ENCODE measurements at places on chromosomes 5 and 9. TPM values are rescaled to one million over a fixed set of nuclear protein-coding genes. Genes with fewer than 3 reads are reported as not detected.

- H3K27me3 ChIP-seq: no peaks in the 10 kb centered on the region
- H3K4me1 ChIP-seq: peaks cover 45% of the 10 kb centered on the region
- no peak for DNase-seq
- peaks cover 2% of the 10 kb centered on the region for H3K36me3 ChIP-seq
- peak overlapping the region; percentile 65 for H3K27ac ChIP-seq
- H3K4me3 ChIP-seq: no peak overlapping the region
Measured at GRCh38 chr9:33041432-33042188, 16.5 kb downstream of the DNAJA1 start.

DNA sequence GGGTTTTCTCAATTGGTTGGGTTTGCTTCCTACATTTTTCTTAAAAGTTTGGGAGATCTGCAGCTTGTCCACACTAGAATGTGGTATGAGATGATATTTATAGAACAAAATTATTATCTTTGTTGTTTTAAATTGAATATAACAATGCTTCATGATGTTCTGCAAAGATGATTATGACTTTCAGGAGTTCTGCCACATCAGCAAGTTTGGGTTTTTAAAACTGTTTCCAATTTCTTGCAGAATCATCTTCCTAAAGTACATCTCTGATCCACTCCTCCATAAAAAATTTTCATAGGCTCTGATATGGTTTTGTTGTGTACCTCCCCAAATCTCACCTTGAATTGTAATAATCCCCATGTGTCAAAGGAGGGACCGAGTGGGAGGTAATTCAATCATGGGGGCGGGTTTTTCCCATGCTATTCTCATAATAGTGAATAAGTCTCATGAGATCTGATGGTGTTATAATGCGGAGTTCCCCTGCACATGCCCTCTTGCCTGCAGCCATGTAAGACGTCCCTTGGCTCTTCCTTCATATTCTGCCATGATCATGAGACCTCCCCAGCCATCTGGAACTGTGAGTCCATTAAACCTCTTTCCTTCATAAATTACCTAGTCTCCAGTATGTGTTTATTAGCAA, 119.1 kb upstream of the PTGER4 start:
- H3K4me1 ChIP-seq: no peaks in the 10 kb centered on the region
- no peaks in the 10 kb centered on the region for H3K36me3 ChIP-seq
- no peak for DNase-seq
- H3K4me3 ChIP-seq: no peak overlapping the region
- H3K27me3 ChIP-seq: no peaks in the 10 kb centered on the region

DNA sequence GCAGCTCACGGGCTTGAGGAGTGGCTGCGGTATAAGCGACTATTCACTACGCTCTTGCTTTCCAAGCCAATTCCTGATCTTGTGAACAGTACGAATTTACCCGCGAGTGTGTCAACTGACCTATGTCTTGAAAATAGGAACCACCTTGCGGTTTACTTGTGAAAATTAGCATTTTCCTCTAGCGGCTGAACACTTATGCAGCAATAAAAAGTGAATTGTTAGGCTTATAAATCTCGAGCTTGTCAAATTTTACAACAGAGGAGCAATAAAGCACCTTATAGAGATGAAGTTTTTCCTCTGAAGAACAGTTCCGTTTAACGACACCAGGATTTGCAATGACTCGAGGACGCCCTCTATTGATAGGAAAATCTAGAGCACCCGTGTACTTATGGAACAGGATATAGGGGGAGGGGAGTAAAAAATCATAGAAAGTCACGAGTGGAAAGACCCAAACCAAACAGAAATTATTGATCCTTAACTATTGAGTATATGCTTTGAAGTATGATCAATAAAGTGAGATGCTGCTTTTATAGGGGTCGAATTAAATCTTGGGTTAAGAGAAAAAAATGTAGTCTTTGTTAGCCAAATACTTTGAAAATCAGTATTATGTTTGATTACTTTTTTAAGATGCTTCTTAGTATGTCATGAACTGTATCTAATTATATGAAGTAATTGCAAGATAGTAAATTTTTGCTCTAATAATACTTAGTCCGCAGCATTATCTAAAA, 1.9 kb upstream of the RGMB start:
- H3K36me3 ChIP-seq: no peaks in the 10 kb centered on the region
- DNase-seq: peak; percentile 44
- H3K4me3 ChIP-seq: peak overlapping the region; percentile 47
- H3K27me3 ChIP-seq: no peaks in the 10 kb centered on the region
- H3K27ac ChIP-seq: peak overlapping the region; percentile 25

- no peaks in the 10 kb centered on the region for H3K27me3 ChIP-seq
- peak overlapping the region; percentile 28 for H3K27ac ChIP-seq
- peaks cover 16% of the 10 kb centered on the region for H3K4me1 ChIP-seq
- H3K36me3 ChIP-seq: peaks cover 2% of the 10 kb centered on the region
Measured at GRCh38 chr5:138212828-138213160, 329 bp downstream of the CDC23 start.

DNA sequence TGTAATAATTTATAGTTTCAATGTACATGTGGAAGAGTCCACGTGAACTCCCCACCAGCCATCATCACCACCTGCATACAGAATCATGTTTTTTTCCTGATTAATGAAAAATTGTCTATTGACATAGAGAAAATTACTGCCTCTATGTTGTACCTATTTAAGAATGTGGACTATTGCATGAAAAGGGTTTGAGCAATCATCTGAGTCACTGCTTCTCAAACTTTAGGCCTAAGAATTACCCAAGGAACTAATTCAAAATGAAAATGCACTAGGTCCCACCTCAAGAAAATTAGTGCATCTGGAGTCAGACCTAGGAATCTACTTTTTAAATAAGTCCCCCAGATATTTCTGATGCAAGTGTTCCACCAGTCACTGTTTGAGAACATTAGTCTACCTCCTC, 709.3 kb downstream of the MAT2B start:
- H3K27ac ChIP-seq: no peak overlapping the region
- no peaks in the 10 kb centered on the region for H3K27me3 ChIP-seq
- no peak for DNase-seq
- H3K4me1 ChIP-seq: no peaks in the 10 kb centered on the region
- H3K4me3 ChIP-seq: no peak overlapping the region
- no peaks in the 10 kb centered on the region for H3K36me3 ChIP-seq

Gene C5orf52
- not detected for total RNA-seq

GRCh38 chr5:167147879-167148278, 1143.6 kb upstream of the WWC1 start:
- H3K36me3 ChIP-seq: no peaks in the 10 kb centered on the region
- DNase-seq: no peak
- H3K27me3 ChIP-seq: no peaks in the 10 kb centered on the region
- H3K27ac ChIP-seq: no peak overlapping the region

GRCh38 chr5:123545506-123545905, 33.5 kb downstream of the CSNK1G3 start:
- H3K4me3 ChIP-seq: no peak overlapping the region
- no peaks in the 10 kb centered on the region for H3K36me3 ChIP-seq
- H3K27me3 ChIP-seq: no peaks in the 10 kb centered on the region
- no peak overlapping the region for H3K27ac ChIP-seq
- peaks cover 10% of the 10 kb centered on the region for H3K4me1 ChIP-seq

DNA sequence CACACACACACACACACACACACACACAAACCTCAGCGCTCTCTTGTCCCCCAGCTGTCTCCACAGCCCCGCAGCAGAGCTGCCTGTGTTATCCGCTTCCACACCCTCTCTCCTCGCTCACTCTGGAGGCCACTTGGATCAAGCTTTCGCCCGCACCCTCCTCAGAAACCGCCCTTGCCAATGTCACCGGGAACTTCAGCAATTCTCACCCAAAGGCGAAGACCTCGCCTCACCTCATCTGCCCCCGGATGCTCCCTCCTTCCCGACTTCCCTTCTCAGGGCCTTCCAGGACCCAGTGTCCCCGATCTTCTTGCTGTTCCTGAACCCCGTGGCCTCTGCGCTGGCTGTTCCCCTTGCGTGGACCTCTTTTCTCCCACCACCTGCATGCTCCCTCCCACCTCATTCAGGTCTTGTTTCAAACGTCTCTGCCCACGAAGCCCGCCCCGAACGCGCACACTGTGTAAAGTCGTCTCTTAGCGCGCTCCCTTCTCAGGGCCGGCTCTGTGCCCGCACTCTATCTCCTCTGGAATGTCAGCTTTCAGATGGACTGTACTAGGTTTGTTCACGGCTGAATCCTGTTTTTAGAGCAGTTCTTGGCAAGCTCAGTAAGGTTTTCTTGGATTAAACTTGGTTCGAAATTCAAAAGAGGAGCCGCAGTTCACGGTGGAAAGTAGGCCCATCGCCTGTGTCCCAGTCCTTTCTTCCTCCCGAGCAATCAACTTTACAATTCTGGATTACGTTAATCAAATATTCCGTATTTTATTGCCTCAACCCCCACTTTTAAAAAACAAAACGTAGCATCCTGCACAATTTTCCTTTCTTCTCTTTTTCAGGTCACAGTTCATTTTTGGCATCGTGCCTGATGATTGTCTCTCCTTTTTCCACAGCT, 1.0 kb upstream of the TRIM7 start:
- no peak for DNase-seq
- H3K4me1 ChIP-seq: peaks cover 35% of the 10 kb centered on the region
- no peaks in the 10 kb centered on the region for H3K36me3 ChIP-seq
- H3K27ac ChIP-seq: no peak overlapping the region
- no peaks in the 10 kb centered on the region for H3K27me3 ChIP-seq

Gene INSL4
- not detected for total RNA-seq

DNA sequence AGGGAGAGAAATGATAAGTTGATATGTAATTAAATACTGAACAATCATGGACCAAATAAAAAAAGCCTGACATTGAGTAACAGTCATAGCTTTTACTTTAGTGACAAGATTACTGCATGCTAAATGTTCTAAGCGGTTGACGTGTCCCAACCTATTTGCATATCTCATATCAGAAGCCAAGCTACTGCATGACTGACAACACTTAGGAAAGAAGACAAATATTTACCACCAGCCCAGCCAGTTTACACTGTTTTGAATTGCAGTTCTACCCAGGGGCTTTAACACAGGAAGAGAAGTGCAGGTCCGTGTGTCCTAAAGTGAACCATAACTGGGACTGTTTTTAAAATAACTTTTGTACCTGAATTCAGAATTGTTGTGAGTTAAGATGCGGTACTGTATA, 219.9 kb downstream of the PRDM9 start:
- no peaks in the 10 kb centered on the region for H3K27me3 ChIP-seq
- H3K36me3 ChIP-seq: no peaks in the 10 kb centered on the region
- H3K4me3 ChIP-seq: no peak overlapping the region
- DNase-seq: no peak

- H3K4me3 ChIP-seq: no peak overlapping the region
- H3K27me3 ChIP-seq: no peaks in the 10 kb centered on the region
- H3K27ac ChIP-seq: no peak overlapping the region
Measured at GRCh38 chr5:9456435-9457042, 89.3 kb downstream of the SEMA5A start.

- no peak overlapping the region for H3K4me3 ChIP-seq
- no peaks in the 10 kb centered on the region for H3K36me3 ChIP-seq
- no peak overlapping the region for H3K27ac ChIP-seq
- H3K27me3 ChIP-seq: no peaks in the 10 kb centered on the region
- DNase-seq: no peak
Measured at GRCh38 chr5:179497636-179498340, 52.6 kb upstream of the RUFY1 start.

GRCh38 chr9:107218829-107219485, 64.1 kb upstream of the RAD23B start:
- H3K27ac ChIP-seq: no peak overlapping the region
- H3K4me3 ChIP-seq: no peak overlapping the region
- no peak for DNase-seq
- no peaks in the 10 kb centered on the region for H3K4me1 ChIP-seq

GRCh38 chr5:114223866-114224265, 138.0 kb upstream of the KCNN2 start:
- no peaks in the 10 kb centered on the region for H3K4me1 ChIP-seq
- no peaks in the 10 kb centered on the region for H3K36me3 ChIP-seq
- DNase-seq: no peak

GRCh38 chr5:168683247-168683926, 104.2 kb upstream of the PANK3 start:
- no peaks in the 10 kb centered on the region for H3K36me3 ChIP-seq
- H3K27ac ChIP-seq: no peak overlapping the region
- no peak overlapping the region for H3K4me3 ChIP-seq

DNA sequence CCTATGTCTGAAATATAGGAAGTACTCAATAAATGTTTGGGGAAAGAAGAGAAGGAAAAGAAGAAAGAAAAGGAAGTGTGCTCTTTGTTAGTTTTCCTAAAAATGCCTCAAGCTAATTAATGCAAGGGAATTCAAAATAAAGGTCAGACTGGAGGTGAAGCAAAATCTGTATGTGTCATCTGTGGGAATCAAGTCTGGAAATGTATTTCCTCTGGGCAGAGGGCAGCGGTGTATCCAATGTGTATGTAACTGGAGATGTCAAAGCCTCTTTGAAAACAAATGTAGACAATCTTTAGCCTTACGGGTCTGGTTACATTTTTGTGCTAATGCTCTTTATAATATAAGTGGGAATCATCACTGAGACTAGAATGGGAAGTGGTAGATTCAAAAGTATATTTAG, 471.4 kb downstream of the MAN2A1 start:
- no peaks in the 10 kb centered on the region for H3K36me3 ChIP-seq
- no peak overlapping the region for H3K27ac ChIP-seq
- H3K4me1 ChIP-seq: no peaks in the 10 kb centered on the region
- H3K27me3 ChIP-seq: no peaks in the 10 kb centered on the region
- DNase-seq: no peak

DNA sequence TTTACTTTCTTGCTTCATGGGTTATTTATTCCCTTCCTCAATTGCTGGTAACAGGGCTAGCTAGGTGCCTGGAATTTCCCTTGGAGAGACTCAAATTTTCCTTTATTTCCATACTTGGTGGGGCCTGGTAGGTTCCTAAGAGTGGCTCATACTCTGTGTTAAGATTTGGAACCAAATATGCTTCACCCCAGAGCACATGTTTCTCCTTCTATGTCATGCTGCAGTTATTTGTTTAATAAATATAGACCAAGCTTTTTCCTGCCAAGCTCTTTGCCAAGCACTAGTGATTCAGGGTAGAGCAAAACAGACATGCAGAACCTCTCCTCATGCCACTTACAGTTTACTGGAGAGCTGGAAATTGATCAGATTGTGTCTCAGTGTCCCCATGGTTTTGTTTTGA, 290.3 kb upstream of the SGCD start:
- H3K27me3 ChIP-seq: no peaks in the 10 kb centered on the region
- H3K4me3 ChIP-seq: no peak overlapping the region
- H3K36me3 ChIP-seq: no peaks in the 10 kb centered on the region

Gene TBC1D9B
- 23.1 TPM for total RNA-seq

Gene LSM11
- total RNA-seq: 1.8 TPM

DNA sequence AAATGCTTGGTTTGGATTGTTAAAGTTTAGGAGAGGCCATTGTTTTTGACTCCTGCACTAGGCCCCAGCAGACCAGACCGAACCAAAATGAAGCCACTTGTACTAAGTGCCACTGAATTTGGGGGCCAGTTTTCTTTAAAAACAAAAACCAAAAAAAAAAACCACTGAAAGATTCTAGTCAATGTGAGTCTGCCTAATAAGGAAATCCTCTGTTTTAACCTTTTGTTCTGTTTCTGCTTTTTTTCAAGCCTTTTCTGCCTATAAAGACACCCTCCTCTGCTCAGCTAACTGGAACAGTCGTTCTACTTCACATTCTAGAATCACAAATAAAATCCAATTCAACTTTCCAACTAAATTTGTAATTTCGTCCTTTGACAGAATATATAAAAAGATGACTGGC, 64.9 kb downstream of the SERINC5 start:
- no peaks in the 10 kb centered on the region for H3K36me3 ChIP-seq
- no peak for DNase-seq
- no peak overlapping the region for H3K27ac ChIP-seq
- no peak overlapping the region for H3K4me3 ChIP-seq
